Stimulated activated CD4-positive, alpha-beta T cell treated with anti-CD3 and anti-CD28 coated beads, Interleukin-15, amount 100 ng/mL, for 1 hour (primary cell): ENCODE measurements at places on chromosomes 7 and 10.

DNA sequence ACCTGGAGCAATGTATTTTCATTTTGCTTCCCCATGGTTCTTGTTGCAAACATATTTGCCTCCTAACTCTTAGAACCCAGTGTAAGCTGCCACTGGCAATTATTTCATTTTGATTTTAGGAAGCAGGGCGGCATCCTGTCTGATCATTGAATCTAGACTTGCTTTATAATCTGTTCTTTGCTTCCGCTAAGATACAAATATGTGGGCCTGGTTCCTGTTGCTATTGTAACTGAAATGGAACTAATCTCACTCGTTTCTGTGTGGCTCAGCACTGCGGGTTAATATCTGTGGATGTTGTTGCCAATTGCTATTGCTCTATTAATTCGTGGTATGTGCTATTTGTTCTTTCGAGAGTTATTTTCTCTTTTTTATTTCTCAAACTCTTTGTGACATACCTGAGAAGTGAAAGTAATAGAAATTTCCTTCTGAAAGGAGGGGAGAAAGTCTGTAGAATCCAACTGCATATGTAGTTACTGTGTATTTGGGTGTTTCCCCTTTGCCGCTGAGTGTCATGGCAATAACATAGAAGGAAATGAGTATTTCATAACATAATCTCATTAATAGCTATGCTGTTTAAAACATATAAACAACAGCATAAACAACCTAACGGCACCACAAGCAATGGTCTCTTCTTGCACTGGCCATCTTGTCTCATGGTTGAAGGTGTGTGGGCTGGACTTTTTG lies 62.4 kb downstream of the FZD1 start:
- no peak for DNase-seq

DNA sequence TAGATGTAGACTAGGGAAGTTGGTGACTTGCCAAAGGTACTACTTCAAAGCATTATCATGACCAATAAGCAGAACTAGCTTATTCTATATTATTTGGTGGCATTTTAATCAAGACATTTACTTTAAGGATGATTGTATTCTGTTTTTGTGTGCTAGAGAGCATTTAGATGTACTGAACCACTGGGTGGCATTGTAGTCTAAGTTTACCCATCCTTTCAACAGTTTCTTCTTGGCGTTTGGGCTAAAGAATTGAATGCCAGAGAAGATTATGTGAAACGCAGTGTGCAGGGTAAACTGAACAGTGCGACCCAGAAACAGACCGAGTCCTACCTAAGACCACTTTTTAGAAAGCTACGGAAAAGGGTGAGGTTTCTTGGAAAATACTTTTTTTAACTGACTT lies 26.8 kb downstream of the PRPF18 start:
- no peak for DNase-seq

DNA sequence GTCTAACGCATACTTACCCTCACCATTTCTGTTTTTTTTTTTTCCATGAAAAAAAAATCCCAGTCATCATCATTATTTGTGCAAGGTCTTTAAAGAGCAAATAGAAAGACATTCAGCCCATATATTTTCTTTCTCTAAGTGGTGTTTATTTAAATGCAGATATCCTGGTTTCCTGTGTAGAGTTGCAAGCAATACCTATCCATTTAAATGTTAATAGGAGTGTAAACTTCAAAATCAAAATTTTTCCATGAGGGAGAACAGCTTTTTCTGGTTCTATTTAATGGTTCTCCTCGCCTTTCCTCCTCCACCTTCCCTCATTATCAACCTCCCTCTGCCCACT lies 120.1 kb upstream of the AGK start:
- no peak for DNase-seq

DNA sequence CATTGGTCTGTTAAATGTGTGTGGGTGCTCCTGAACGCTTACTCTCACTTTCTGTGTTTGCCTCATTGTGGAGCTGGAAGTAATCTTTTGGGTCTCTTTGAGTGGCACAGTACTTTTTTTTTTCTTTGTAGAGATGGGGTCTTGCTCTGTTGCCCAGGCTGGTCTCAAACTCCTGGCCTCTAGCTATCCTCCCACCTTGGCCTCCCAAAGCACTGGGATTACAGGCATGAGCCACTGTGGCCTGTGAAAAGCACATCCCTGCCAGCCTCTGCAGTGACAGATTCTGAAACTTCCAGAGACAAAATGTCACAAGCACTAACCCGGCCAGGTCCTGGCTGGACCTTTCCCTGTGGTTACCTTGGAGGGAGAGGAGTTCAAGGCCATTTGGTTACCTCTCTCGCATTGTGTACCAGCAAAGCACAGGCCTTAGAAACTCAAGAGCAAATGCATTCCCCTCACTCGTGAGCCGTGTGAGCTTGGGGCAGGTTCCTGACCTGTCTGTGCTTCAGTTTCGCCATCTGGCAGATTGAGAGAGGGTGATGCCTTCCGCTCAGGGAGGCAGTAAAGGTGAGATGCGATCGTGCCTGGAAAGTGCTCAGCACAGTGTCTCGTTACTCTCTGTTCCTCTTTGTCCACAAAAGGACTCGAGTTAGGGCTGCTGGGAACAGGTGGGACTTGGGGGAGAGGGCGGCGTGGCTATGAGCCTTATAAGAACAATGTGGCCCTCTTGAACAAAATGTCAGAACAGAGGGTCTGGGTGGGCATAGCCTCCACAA lies 72.6 kb upstream of the SEPHS1 start:
- no peak for DNase-seq

DNA sequence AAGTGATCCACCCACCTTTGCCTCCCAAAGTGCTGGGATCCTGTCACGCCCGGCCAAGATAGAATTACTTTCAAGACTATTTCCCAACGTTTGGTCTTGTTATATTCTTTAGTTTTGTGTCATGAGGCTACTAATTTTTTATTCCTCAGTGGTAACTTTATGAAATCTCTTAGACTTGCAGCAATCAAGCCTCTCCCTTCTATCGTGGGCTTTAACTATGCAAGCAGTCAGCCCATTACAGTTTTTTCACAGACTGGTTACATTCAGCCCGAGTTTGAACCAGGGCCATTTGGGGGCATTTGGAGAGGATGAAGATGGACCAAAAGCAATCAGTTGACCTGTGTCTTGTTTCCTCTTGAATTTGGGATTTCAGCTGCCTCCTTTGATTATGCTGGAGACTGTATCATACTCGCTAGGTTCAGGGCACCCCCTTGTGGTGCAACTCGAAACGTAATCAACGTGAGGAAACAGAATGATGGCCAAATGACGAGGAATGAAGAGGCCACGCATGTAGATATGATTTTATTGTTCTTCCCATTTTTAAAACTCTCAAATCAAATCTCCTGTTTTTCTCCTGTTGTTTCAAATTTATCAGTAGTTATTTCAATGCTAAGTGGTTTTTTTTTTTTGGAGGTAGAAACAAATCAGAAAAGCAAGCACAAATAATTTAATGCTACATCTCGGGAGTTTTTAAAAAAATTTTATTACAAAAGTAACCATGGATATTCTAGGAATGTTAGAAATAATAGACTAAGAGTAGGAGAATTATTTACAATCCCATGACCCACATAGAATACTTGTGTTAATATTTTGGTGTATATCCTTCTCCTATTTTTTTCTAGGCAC lies 151.6 kb downstream of the KIAA1217 start:
- no peak for DNase-seq
